ENCODE measurements at places on chromosomes 5 and 9.

DNA sequence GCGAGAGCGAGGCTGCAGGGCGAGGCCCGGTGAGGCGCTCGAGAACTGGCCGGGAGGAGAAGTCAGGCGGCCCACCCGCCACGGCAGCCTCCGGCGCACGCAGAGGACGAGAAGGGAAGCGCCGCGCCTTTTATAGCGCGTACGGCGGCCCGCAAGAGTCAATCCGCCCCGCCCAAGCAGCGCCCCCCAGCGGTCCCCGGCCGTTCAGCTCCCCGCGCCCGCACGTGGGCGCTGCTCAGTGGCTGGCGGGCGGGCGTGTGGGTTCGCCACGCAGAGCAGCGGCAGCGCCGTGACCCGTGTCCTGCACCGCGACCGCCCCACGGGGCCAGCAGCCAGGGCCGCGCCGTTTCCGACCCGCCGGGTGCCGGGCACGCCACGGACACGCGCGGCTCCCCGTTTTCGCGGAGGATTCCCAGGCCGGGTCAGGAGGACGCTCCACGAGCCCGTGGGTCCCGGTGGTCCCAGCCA is 14.6 kb downstream of the LCN10 start:
- peak; percentile 90 for DNase-seq

DNA sequence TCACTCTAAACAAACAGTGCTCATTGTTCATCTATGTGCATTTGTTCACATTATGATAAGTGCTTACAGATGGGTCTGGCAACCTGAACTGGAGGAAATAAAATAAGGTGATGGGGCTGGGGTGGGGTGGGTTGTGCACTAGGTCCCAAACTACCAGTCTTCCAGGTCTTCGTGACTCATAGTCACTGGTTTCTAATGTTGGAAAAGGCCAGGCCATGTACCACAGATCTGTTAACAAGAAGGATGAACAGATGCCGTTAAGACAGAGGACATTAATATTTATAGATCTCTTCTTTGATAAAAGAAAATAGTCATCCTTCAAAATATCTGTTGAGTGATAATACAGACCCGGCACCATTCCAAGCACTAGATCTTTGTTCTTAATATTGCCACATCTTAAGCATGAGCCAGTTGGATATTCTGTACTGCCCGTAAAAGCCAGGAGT is 71.4 kb upstream of the STARD4 start:
- no peak for DNase-seq

GRCh38 chr9:125906893-125907292 is 159.7 kb downstream of the PBX3 start:
- no peak for DNase-seq

DNA sequence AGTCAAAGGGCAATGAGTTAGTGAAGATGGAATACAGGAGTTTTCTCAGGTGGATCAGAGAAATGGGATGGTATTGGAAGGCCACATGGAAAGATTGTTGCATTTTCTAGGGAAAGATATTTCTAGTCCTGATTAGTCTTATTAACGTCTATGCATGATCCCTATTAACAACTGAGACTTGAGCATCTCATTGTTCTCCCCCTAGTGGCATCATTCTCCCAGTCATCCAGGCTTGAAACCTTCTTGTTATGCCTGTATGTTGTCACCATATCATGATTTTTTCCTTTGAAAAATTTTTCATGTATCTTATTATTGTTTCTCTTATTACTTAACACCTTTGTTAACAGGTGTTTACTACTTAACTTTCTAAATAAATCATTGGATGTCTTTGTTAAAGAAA is 34.4 kb downstream of the KIF2A start:
- DNase-seq, result no peak

DNA sequence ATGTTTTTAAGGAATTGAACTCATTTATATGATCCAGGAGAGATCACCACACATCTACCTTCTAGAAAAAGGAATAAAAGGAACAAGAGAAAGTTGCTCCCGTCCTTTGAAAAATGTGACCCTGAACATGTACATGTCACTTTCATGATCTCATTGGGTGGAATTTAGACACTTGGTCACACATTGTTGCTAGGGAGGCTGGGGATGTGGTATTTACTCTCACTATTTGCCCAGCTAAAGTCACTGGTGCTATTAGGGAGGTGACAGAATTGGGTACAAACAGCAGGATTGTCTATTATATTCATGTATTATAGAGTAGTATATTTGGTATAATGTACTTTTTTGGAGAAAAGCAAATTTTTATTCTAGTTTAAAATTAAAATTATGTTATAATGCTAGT is 2.1 kb upstream of the CDH10 start:
- DNase-seq, result no peak
